ENCODE measurements at places on chromosomes 5 and 9.

GRCh38 chr9:113621980-113622379, 158.5 kb downstream of the RGS3 start:
- DNase-seq = no peak

DNA sequence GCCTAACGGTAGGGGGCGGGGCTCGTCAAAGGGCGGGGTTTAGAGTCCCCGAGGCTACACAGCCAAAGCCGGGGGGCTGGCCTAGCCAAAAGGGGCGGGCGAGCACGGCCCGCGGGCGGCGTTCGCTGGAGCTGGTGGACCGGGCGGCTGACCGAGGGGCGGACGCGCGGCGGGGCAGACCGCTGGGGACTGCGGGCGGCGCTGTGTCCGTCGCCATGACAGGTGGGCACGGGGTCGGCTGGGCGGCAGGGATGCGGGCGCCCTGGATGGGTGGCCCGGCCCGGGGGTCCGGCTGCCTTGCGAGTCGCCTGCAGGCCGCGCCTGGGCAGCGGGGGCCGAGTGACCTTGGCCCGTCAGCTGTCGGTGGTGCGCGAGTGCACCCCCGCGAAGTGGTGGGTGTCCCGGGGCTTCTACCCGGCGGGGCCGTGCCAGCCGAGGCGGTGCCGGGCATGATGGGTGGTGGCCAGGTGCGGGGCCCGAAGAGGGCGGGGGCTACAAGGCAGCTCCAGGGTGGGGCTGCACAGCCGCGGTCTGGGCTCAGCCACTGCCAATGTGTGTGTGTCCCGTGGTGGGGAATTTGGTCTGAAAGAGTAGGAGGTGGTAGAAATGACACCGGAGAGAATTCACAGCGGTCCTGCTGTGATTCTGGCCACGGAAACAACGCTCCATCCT, at the start of gene CARD19:
Gene CARD19 (plus strand): TSS at position 87 of the 672 bp plus-strand sequence. CDS start 129 bp downstream, at position 216.
- no peak for DNase-seq

GRCh38 chr5:12911156-12911555, 1006.9 kb upstream of the CTNND2 start:
- DNase-seq = no peak

- no peak for DNase-seq
Observed at GRCh38 chr5:108941746-108942145, 194.0 kb downstream of the FER start.

DNA sequence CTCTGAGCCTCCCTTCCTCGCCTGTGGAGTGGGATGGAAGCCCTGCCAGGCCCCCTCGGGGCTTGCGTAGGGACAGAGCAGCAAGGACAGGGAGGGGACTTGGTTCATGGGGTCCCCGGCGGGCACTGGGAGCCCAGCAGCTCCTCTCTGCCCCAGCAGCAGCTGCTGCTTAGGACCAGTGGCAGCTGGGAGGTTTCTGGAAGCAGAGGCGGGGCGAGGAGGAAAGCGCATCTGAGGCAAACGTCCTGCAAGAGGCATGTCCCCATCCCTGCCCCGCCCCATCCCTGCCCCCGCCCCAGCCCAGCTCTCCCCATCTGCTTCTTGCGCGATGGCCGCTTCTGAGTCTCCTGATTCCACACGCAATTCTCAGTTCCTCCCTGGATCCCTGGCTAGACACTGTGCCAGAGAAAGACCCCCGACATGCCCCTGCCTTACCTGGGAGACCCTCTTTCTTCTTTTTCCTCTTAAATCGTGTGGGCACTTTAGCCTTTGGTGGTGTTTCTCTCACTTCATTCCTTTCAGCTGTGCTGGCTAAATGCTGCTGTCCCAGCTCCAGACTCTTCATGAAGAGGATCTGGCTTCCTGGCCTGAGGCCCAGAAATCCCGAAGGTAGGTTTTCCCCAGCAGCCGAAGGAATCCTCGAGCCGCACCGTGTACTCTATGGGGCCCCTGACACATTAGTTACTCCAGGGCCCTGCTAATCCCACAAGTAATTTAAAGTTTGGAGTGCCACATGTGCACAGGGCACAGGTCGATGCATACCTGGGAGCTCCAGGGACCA, 4.4 kb upstream of the OR2S2 start:
- DNase-seq = no peak

All from urinary bladder (tissue), 4 donors.